HuH-7.5 (cell line): ENCODE measurements at places on chromosomes 1 and 21.

- no peak for DNase-seq
Measured at GRCh38 chr1:233613252-233614172, at the start of gene KCNK1. TSS of gene KCNK1 (plus strand) at chr1:233614106. CDS start at chr1:233614172, 66 bp downstream.

DNA sequence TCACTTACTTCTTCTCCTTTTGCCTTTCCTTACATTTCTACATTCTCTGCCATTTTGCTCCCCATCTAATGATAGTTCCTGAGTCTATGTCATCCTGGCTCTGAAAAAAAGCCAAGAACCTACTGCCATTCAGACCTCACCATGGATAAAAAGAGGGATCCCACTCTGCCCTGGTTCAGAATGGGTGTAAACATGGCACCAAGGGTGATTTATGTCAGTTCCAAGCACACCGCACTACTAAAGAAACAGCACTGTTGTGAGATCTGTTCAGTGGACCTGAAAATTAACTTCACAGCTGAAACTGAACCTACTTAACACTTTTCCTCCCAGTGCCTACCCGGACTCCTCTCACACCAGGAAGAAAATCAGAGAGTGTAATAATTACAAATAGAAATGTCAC is 72.3 kb upstream of the NTPCR start:
- DNase-seq = no peak

DNA sequence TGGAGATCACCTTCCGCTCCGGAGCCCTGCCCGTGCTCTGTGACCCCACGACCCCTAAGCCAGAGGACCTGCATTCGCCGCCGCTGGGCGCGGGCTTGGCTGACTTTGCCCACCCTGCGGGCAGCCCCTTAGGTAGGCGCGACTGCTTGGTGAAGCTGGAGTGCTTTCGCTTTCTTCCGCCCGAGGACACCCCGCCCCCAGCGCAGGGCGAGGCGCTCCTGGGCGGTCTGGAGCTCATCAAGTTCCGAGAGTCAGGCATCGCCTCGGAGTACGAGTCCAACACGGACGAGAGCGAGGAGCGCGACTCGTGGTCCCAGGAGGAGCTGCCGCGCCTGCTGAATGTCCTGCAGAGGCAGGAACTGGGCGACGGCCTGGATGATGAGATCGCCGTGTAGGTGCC is 9.6 kb downstream of the SPATA46 start:
- DNase-seq = no peak

DNA sequence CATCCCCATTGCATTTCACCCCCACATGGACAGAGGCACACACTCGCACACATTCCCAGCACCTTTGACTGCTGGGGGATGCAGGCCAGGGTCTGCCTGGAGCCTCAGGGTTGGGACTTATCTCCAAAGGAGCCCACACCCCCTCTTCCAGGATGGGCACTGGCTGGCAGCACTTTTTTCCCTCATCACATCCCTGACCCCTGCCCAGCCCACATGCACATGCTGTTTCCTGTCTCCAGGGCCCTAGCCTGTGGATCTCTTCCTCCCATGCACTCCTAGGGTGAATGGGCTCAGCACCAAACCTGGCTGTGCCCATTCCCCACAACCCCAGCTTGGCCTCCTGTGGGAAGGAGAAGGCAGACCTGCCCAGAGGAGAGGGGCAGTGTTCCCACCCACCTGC is 59.3 kb downstream of the STUM start:
- DNase-seq = no peak

DNA sequence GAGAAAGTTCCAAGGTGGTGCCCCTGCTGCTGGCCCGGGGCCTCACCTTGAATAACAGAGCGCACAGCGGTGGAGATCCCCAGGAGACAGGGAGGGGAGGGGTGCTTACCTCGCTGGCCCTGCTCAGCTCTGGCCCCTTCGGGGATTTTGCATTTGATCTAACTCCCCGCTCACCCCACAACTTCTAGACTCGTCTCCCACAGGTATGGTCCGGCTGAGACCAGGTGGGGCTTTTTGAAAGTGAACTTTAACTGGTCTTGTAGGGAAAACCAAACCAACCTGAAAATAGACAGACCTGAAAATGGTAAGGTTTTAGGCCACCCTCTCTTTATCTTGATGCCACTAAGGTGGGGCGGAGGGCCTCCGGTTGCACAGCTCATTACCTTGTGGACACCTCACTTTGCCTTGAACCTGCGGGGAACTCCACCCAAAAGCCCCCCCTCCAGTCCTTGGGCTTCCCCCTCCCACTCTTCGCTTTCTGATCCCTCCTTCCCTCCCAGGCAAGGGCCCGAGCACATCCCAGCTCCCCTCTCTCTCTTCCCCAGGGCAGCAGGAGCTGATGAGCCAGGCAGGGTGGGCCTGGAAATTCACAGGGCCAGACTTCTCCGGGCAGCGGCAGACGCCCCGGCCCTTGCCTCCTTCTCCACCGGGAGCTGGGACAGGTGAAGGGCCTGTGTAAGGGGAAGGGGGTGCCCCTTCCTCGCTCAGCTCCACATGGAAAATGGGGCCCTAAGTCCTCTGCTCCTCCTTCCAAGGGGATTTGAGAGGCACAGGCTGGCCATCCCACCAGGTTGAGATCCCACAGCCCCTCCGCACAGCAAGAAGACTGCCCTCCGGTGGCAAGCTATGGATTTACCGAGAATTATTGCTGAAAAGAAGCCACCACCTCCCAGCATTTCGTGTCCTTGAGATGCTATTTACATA is 16.1 kb downstream of the TNFRSF8 start:
- peak; percentile 43 for DNase-seq

GRCh38 chr1:207923121-207923520 is 12.2 kb upstream of the CD34 start:
- DNase-seq = no peak

GRCh38 chr1:111734426-111734825 is 4.8 kb downstream of the INKA2 start:
- DNase-seq = no peak

- DNase-seq = no peak
Measured at GRCh38 chr1:45796381-45796780, 7.0 kb upstream of the MAST2 start.

GRCh38 chr1:231554969-231555368 is 26.5 kb downstream of the TSNAX start:
- DNase-seq = no peak

DNA sequence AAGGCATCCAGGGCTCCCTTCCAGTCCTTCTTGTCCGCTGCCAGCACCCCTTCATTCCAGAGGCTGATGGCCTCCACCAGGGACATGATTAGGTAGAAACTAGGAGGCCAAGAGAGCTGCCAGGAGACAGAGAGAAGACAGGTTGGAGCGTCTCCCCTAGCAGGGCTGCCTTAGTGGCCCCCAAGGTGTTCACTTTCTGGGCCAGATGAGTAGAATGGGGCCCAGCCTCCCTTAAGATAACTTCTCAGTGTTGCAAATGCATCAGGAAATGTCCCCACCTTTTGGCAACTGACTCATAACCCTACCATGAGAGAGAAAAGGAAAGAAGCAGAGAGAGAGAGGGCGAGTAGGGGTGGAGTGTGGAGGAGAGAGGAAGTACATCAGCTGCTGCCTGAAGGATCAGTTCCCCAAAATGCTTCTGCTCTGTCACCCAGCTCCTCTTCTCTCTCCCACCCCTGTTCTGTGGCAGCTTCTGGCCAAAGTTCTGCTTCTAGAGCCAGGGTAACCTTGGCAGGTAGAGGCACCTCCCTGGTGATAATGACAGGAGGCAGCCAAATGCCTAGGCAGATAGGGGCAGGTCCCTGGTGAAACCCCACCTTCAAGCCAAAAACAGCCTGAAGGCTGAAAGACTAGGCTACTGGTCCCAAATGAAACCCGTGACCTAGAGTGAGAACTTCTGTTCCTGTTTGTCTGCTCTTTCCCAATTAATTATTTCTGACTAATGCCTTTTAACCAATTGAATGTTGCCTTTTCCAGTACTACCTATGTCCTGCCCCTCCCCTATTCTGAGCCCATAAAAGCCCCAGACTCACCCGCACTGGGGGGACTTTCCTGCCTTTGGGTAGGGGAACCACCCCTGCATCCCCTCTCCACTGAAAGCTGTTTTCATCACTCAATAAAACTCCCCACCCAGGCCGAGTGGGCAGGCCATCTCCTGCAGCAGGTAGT is at the start of gene NCF2:
NCF2 (minus strand) TSS at position 216 of the 948 bp plus-strand sequence; CDS start at position 86, 130 bp downstream.
- DNase-seq = no peak

- DNase-seq = no peak
Measured at GRCh38 chr1:238279694-238280380, 389.1 kb upstream of the ZP4 start.

GRCh38 chr1:28281608-28282425 is 22.5 kb downstream of the SESN2 start:
- no peak for DNase-seq

GRCh38 chr1:108041360-108042142 is 76.6 kb upstream of the VAV3 start:
- no peak for DNase-seq

DNA sequence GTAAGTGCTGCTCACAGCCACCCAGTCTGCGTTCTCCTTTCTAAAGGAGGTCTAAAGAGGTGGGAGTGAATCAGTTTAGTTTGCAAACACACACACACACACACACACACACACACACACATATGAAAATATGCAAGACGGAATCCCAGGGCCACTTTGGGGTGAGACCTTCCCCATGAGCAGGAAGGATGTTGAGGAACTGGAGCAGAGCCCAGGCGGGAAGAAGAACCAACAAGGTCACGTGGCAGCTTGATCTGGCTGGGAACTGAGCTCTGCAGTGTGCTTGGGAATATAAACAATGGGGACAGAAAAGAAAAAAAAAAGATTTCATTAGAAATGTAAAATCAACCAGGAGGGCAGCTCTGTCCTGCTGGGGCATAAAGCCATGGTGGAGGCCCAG is 32.6 kb downstream of the OR2G3 start:
- DNase-seq = no peak

GRCh38 chr21:43322805-43323204 is 104.1 kb downstream of the SIK1 start:
- no peak for DNase-seq

GRCh38 chr1:244006381-244006901 is 44.6 kb upstream of the ZBTB18 start:
- DNase-seq = no peak

- no peak for DNase-seq
Measured at GRCh38 chr1:61434276-61434675, 290.7 kb downstream of the TM2D1 start.

GRCh38 chr1:213374369-213374768 is 323.3 kb downstream of the RPS6KC1 start:
- no peak for DNase-seq

DNA sequence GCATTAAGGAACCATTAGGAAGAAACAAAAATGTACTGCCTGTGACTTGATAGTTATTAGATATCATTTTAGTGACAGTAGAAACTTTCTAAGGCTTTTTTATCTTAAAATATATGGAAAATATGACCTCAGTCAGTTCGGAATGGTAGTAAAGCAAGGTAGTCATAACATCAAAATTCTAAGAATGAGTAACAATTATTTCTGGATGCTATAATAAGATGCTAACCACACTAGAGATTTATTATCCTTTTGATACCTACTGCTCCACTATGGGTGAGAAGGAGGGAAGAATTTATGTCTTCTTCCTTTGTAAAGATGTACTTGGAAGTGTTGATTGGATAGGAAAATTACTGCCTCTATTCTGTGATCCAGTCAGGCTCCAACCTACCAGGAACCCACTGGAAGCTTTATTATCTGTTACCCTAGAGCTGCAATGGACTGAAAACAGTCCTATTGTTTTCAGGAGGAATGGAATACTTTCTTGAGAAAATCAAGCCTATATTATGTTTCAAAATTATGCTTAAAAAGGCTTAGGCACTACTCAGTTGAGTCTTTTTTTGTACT is 8.8 kb downstream of the FMN2 start:
- DNase-seq = no peak

DNA sequence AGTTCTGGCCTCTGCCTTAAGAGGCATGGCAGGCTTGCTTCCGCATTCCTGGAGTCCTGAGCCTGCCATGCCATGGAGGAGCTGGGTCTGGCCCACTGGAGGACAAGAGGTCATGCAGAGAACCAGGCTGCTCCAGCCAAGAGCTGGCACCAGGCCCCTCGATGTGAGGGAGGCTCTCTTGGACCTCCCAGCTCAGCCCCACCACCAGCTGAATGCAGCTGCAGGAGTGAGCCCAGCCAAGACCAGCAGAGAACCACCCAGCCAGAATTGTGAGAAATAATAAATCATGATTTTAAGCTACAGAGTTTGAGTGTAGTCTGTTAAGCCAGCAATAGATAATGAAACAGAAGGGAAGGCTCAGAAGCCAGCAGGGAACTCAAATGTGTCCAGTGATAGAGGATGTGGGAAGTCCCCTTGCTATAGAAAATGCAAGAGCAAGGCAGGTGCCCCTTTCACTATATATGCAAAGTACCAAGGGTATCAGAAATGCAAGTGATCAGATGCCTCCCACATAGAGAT is 118.4 kb downstream of the HIVEP3 start:
- DNase-seq = no peak

- no peak for DNase-seq
Measured at GRCh38 chr1:223455470-223455869, 62.3 kb downstream of the CCDC185 start.

DNA sequence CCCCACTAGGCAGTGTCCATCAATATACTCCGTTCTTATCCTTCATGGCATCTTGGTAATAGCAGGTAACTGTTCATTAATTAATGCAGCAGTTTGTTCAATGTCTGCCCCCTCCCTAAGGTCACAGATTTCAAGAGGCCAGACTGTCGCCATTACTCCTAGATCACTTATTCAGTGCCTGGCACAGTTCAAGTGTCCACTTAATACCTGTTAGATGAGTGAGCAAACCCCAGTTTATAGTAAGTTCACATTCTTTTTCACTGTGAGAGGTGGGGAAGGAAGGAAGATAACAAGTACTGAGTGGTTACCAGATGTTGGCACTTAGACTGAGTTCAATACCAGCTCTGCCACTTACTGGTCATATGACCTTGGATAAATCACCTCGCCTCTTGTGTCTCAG is 36.4 kb downstream of the OPRD1 start:
- DNase-seq = no peak

DNA sequence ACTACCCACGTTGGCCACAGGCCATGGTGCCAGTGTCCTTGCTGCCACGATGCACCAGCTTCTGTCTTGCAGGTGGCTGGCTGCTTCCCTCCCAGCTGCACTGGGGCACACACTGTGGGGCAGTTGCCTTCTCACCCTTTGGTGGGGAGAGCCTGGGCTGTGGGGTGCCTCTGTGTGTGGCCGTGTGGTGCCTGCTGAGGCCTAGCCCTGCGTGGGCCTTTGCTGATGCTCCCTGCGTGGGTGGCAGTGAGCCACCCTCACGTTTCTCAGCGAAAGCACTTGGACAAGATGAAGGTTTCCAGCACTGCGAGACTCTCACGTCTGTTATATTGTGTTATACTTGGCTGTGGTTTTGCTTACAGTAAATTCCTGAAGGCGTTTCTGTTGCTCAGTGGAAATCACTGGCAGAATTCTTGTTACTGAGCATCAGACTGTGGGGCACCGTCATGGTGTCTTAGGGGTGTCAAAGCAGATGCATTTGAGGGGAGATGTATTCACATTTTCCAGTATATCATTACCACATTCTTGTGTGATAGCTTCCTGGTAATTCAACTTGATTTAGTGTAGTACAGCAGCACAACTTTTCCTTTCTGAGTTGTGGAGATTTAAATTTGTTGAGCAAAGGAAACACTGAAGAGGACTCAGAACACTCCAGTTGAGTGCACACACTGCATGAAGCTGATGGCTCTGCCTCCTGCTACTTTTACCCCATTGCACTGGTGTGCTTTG is 124.7 kb downstream of the PCBP3 start:
- DNase-seq = no peak

GRCh38 chr21:28776251-28776650 is 216.4 kb downstream of the LTN1 start:
- no peak for DNase-seq
